Thoracic aorta (tissue), 2 donors: ENCODE measurements at places on chromosomes 2 and 18. TPM values are rescaled to one million over a fixed set of nuclear protein-coding genes. Genes with fewer than 3 reads are reported as not detected.

The ANKRD30B gene
- total RNA-seq: not detected

The CRACDL gene
- 1.9 TPM for total RNA-seq

The SNORC gene
- total RNA-seq: 0.63 TPM

The GNAL gene
- 20.4 TPM for total RNA-seq

The NXPH2 gene
- not detected for total RNA-seq

The UNC80 gene
- not detected for total RNA-seq

The ALPI gene
- total RNA-seq: not detected

The IL36RN gene
- not detected for total RNA-seq

The CFC1 gene
- not detected for total RNA-seq
